ENCODE measurements at places on chromosomes 2 and 18.

DNA sequence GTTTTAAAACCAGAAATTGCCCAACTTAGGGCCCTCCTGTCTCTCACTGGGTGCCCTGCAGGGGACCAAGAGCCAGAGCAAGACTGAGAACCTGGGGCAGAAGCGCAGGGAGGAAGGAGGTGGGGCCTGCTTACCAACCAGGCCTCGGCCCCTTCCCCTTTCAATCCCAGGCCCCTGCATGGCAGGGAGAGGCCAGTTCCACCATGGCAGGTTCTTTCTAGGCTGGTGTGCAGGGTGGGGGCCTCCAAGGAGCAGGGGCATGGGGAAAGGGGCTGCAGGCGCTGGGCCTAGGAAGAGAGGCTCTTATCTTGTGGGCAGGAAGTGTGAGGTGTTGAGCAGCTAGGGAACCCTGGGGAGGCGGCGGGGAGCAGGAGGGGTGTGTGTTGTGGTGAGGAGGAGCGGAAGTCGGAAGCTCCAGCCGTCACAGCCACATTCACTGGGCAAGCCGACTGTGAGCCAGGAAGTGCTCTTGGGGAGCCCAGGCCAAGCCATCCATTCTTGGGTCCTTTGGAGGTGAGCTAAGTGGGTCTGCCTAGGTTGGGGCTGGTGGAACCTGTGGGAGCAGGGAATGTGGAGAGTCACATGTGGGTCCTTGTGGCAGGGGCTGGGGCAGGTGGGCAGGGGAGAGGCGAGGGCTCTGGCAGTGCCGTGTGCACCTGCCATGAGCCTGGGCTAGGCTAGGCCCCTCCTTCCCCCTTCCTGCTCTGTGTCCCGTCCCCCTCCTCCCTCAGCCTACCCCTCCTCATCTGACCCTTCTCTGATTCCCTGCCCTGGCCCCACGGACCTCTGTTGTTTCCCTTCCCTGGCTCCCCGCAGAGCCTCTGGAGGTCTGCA, at the start of gene PSD4:
TSS of gene PSD4 (plus strand) at position 430 of the 834 bp plus-strand sequence. CDS start 8,486 bp downstream, outside the sequence.
- no peak for DNase-seq

GRCh38 chr2:152693033-152693432, 24.2 kb downstream of the PRPF40A start:
- DNase-seq, result no peak

DNA sequence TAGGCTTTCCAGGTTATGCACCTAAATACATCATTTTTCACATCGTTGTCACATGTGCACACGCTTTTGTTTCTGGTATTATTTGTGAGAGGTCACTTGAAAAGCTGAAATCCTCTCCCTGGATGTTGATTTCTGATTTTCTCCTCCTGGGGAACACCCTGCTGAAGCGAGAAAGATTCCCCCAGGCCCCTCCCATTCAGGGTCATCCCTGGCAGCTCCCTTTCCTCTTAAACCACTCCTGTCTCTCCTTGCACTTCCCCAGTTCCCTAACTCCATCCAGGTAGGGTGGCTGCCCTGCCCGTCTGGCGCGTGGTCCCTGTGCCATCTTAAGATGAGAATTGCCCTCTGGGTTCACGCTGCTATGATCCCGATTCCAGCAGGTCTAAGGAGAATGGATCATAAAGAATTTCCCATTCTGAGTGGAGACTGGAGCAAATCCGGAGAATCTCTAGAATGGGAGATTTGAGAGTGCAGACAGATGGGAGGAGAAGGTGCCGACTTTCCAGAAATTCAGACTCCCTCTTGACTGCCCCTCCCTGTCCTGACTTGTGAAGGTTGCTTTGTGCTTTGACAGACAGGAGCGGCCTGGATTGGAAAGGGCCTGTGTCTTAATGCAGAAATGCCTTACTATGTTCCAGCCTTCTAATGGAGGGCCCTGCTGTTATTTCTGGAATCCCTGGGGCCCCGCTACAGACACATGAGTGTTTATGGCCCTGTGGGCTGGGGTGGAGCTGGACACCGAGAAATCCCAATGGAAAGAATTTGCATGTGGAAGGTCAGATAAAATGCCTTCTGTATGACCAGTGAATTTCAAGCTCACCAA, 1.3 kb upstream of the YWHAQ start:
- no peak for DNase-seq

GRCh38 chr18:37393221-37393827, 172.3 kb downstream of the CELF4 start:
- no peak for DNase-seq

DNA sequence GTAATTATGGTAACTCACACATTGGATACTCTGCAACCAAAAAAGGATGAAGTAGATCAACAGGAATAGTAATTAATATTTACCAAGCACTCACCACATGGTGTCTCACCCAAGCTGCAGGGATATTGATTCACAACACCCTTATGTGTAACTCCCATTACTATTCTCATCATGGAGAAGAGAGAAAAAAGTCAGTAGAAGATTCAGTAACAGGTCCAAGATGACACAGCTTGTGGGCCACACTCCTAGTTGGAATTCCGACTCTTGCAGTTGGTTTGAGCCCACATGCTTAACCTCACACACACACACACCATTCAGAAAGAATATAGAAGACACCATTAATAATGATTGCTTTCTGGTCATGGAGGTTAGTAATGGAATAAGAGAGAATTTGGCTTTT, 1.7 kb upstream of the MLPH start:
- no peak for DNase-seq

DNA sequence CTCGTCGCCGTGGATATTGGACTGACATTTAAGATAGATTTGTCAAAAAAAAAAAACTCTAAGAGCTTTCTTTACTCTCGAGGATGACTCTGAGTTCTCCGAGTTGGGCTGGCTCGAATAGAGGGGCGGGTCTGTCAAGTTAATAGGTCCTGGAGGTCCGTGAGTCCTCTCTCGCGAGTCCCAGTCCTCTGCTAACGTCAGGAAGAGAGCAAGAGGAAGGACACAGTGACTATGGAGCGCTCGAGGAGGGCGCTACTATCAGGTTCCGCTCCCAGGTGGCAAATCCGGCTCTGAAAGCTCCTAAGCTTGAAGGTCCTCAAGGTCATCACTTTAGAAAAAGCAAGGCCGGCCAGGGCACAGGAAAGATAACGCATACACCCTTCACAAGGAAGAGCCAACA, 404 bp upstream of the AKAIN1 start:
- no peak for DNase-seq

GRCh38 chr18:7224198-7224597, 6.7 kb upstream of the LRRC30 start:
- DNase-seq, result no peak

DNA sequence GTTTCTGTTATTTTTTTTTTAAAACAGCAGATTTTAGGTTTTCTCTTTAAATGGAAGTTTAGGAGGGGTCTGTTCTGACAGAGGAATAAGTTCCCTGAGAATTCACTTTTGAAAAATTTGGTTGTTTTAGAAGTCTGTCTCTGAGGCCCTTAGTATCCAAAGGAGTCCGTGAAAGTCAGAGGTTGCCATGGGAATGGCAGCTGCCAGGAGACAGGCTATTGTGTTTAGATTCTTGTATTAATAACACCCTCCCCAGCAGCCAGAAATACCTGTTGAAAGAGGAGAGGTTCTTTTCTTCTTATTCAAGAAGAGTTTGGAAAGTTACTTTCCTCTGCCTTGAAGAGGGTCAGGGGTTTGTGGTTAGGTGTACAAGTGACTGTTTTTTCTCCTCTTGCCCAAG, 29.5 kb downstream of the TNP1 start:
- no peak for DNase-seq

- DNase-seq, result no peak
Measured at GRCh38 chr18:23342506-23342905, 110.6 kb upstream of the RIOK3 start.

All from NCI-H2171 (cell line).